Activated T-helper 1 cell treated with anti-CD3 and anti-CD28 coated beads, Interleukin-2, amount 50 U/mL, for 16 hours (primary cell): ENCODE measurements at places on chromosomes 7 and 10.

GRCh38 chr10:57846307-57847065, 421.2 kb downstream of the IPMK start:
- DNase-seq, result no peak

GRCh38 chr7:55381696-55382095, 16.6 kb downstream of the LANCL2 start:
- DNase-seq, result no peak

GRCh38 chr7:77346441-77346840, 69.7 kb downstream of the GSAP start:
- no peak for DNase-seq

GRCh38 chr10:21285742-21286331, 239.6 kb downstream of the SKIDA1 start:
- no peak for DNase-seq

GRCh38 chr7:111771638-111772037, 209.3 kb upstream of the IMMP2L start:
- DNase-seq, result no peak

- DNase-seq, result no peak
Observed at GRCh38 chr10:68086910-68087684, 12.0 kb upstream of the HERC4 start.

GRCh38 chr7:45711161-45711490, 137.0 kb downstream of the ADCY1 start:
- no peak for DNase-seq

- no peak for DNase-seq
Observed at GRCh38 chr10:107666214-107666613, 501.7 kb upstream of the SORCS1 start.

GRCh38 chr10:59825932-59826331, 72.7 kb upstream of the MRLN start:
- DNase-seq, result no peak

- no peak for DNase-seq
Observed at GRCh38 chr7:5238500-5238899, 44.2 kb upstream of the SLC29A4 start.

DNA sequence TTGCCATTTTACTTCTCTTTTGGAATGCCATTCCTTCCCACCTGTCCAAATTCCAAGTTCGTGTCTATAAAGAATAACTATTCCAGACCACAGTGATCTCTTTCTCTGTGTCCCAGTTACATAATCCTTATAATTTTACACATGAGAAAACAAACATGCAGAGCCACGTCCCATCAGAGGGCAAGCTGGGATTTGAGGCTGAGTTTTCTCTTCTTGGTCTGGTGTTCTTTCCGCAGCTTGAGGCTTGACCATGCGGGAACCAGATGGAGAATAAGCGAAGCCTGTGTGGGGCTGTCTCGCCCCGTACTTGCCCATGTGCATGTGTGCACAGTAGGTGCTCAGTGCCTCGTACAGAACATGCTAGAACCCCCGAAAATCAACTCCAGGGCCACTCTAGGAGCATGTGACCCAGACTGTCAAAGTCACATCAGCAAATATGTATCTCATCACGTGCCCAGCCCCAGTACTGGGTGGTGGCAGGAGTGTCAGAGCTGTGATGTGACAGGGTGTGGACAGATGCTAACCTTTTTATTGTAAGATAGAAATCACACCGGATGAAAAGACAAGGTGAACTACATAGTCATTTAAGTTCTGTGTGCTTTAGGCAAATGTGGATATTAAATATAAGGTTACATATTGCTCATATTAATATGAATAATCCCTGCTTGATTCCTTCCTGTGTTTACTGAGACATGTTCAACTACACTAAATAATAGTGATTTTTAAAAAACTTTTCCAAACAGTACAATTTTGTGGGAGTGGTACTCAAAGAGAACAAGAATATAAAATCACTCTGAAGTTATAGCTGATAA, 3.2 kb downstream of the INSIG1 start:
- DNase-seq, result no peak

- no peak for DNase-seq
Observed at GRCh38 chr7:46744957-46745706, 824.1 kb upstream of the IGFBP3 start.

DNA sequence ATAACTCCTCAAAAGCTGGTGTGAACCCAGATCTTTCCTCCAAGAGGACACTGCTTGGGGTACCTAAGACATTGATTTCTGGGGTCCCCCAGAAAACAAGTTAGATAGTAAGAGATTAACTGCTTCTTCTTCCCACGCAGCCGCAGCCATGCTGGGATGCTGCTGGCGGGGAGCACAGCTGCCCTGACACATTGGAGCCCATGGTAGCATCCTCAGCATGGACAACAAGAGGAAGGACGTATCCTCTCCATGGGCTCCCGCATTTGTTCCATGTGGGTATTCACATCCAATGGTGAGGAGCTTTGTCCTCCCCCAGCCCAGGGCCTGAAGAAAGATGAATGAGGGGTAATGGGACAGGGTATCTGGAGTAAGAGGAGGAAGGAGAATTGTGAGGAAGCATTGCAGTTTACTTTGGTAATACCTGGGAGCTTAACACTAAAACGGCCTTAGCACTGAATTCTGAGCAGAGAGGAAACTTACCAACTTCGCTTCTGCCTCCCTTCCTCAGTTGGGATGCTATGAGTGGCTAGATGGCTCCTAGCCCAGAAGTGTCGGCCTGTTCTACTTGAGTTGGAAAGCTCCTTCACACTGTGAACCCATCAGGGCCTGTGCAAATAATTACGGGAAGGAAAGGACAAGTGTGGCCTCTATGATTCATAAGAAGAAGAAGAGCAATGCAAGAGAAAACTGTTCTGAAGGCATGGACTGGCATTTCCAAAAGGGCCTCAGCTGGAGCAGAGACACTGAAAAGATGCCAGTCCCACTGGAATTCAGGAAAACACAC, 43.9 kb downstream of the C10orf120 start:
- no peak for DNase-seq

- DNase-seq, result no peak
Observed at GRCh38 chr10:49621561-49621960, 7.7 kb downstream of the CHAT start.

- DNase-seq, result peak; percentile 53
Observed at GRCh38 chr10:28533571-28534304, 820 bp downstream of the WAC start.
